ENCODE measurements at places on chromosomes 13 and 19. TPM values are rescaled to one million over a fixed set of nuclear protein-coding genes. Genes with fewer than 3 reads are reported as not detected.

The CBY2 gene
- total RNA-seq: not detected

The TNFSF13B gene
- total RNA-seq: 4.0 TPM

The ZNF749 gene
- total RNA-seq: 4.0 TPM

DNA sequence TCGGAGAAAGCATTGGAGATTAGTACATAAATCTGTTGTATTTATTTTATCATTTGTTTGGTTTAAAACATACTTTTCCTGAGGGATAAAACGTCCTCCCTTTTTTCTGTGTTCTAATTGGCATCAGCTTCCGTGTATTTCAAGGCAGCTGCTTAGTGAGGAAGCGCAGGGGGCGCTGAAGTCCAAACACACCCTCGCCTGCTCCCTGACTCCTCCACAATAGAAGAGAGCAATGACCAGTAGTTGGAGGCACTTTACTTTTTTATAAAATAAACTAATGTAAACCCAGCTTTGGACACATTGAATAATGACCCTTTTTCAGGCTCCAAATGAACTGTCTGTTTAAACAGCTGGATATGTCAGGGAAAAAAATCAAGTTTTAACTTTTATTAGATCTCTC is 79.9 kb downstream of the RNASEH2B start:
- no peak for DNase-seq

DNA sequence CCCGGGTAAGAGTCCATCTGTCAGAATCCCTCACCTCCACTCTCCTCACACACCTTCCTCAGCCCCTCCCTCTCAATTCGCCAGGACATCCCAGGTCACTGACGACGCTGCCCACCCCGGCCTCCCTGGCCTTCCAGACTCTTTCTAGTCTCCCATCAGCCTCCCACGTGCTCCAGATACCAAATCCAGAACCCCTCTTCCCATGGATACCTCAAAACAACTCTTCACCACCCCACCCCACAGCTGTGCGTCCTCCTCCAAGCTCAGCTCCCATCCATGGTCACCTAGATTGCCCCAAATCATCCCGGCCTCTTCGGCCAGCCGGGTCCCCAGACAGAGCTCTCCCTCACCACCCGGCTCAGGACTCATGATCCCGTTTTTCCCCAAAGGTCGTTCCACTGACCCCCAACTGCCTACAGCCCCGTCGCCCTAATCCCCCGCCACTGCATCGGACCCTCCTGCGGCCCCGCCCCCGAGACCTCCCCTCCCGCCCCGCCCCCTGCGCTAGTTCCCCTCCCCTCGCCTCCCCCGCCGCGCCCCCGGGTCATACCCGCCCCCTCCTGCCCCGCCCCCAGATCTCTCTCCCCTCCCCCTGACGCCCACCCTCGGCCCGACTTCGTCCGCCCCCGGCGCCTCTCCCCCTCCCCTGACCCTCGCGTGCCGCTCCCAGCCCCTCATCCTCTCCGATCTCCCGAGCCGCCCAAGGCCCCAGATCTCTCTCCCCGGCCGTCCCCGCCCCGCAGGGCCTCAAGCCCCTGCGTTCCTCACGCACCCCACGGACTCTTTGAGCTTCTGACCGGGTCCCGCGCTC is 546 bp downstream of the UBXN6 start:
- no peak for DNase-seq

- DNase-seq: no peak
Observed at GRCh38 chr13:99214232-99214631, 13.6 kb downstream of the UBAC2 start.

DNA sequence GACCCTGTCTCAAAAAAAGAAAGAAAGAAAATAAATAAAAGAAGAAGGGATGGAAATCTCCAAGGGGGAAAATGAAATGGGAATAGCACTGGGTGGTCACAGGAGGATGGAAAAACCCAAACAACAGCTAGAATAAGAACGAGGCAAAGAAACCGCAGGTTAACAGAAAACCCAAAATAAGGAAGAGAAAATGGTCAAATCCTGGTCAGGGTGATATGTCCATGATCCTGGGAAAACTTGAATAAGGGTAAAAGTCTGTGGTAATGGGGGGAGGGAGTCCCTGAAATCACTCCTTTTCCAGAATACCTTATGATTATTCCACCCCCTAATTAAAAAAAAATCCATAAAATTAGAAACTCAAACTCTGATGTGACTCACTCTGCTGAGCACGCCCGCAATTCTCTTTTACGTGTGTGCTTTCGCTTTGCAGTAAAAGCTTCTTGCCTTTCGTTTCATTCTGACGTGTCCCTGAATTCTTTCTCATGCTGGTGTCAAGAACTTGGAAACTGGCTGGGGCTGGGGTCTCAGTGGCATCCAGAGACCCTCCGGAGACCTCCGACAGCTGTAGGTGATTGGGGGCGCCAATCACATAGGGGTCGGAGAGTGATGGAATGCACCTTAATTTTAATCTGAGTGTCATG is 4.3 kb upstream of the NAXD start:
- no peak for DNase-seq

DNA sequence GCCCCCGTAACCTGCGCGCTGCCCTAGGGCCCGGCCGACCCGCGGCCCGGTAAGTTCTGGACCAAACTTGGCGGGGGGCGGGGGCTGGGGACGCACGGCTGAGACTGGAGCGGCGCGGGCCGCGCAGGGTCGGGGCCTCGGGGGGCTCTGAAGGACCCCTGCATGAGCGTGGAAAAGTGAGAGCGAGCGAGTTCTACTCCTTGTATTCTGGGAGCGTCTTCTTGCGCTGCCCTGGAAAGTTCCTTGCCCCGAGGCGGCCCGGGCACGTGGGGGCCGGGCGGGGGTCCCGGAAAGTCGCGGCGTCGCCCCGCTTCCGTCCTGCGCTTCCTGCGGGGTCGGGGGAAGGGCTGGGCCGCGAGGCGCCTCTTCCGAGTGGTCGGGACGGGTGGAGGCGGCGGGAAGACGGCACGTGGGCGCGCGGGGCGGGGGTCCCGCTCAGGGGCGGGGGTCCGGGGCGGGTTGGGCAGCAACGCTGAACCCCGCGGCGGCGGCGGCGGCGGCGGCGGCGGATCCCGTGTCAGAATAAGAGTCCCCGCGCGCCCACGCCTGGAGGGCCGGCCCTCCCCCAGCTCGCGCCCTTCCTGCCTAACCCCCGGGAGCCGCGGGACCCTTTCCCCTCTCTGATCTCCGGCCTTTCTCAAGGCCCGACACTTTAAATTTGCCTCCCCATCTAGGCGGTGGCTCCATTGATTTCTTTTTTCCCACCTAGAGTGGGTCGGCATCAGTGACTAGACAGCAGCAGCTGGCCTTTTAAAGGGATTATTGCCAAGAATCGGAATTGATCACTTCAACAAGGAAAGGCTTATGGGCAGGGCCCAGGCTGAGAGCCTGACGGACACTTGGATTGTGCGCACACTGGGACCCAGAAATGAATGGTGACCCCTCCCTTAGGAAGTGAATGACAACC is 749 bp downstream of the GATAD2A start:
- no peak for DNase-seq

GRCh38 chr19:30883071-30883470 is 466.2 kb downstream of the TSHZ3 start:
- DNase-seq: no peak

DNA sequence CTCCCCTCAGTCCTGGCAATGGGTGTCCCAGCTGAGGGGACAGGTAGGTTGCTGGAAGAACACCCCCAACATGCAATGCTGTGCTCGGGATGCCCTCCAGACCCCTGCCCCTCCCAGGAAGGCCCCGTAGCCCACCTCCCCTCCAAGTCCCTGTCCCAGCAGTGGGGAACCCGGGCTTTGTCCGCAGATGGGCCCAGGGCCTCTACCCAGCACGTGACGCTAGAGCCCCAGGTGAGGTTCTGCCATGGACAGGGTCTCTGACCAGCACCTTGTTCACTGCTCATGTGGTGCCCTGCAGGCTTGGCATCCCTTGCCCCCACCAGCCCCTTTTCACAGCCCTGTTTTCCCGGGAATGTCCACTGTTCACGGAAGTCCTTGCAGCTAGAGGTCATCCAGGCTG is 220.0 kb upstream of the SGCG start:
- DNase-seq: no peak

- DNase-seq: no peak
Observed at GRCh38 chr13:112905086-112905485, 63.9 kb upstream of the MCF2L start.

DNA sequence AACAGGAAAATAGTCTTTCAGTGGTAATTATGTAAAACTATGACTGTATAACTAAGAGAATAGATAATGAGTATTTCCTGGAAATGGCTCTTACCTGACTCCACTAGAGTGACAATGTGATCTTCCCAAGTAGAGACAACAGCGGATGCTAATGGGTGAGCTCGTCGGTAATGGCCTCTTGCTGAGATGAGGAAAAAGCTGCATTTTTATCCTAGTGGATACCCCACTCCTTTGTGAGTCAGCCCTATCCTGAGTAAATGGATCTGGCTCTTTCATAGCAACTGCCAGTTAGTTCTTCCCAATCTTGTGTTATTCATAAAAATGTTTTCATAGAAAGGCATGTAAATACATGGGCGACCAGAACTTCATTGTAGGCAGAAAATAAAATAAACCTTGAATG is 299.5 kb downstream of the NALCN start:
- no peak for DNase-seq

GRCh38 chr13:108957369-108958012 is 328.1 kb downstream of the MYO16 start:
- no peak for DNase-seq

DNA sequence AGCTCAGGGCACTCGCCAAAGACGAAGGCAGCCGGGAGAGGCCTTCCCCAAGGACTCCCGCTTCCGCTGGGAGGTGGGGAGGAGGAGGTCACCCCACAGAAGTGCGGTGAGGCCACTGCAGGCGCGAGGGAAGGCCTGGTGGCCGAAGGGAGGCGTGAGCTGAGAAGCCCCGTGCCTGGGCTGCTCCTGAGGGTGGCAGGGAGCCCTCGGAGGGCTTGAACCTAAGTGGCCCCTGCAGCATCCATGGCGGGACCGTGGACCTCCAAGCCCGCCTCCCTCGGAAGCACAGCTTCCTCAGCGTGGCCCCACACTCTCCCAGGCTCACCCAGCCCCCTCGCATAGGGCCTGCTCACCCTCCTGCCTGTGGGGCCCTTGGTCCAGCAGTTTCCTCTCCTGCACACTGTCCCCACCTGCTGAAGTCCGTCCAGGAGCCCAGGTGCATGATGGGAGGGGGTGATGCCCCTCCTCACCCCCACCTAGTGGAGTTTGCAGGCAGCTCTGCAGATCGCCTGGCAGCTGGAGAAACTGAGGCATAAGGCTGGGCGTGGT is 25.9 kb downstream of the EFNA2 start:
- DNase-seq: no peak

- DNase-seq: peak; percentile 81
Observed at GRCh38 chr19:10431943-10432735, 11.8 kb downstream of the PDE4A start.

DNA sequence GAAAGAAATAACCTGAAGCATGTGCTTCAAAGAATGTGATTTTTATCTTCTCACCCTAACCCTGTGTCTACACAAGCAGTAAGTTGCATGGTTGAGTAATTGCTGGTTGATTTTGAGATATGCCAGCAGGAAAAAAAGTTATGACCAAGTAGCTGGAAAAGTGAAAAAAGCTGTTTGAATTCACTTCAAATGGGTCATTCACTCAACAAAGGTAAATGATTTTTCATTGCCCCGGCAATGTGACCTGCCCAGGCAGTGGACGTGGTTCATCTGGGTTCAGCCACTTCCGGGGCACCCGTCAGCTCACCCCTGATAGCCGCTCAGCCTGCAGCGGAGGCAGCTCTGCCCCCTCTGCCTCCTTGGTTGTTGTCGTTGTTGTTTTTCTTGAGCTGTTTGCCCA is 18.5 kb downstream of the TNFRSF19 start:
- no peak for DNase-seq

- no peak for DNase-seq
Observed at GRCh38 chr19:35729763-35730162, 12.0 kb downstream of the KMT2B start.

Data from cardiac septum (tissue), 1 donor.